ENCODE measurements at places on chromosomes 7 and 10.

DNA sequence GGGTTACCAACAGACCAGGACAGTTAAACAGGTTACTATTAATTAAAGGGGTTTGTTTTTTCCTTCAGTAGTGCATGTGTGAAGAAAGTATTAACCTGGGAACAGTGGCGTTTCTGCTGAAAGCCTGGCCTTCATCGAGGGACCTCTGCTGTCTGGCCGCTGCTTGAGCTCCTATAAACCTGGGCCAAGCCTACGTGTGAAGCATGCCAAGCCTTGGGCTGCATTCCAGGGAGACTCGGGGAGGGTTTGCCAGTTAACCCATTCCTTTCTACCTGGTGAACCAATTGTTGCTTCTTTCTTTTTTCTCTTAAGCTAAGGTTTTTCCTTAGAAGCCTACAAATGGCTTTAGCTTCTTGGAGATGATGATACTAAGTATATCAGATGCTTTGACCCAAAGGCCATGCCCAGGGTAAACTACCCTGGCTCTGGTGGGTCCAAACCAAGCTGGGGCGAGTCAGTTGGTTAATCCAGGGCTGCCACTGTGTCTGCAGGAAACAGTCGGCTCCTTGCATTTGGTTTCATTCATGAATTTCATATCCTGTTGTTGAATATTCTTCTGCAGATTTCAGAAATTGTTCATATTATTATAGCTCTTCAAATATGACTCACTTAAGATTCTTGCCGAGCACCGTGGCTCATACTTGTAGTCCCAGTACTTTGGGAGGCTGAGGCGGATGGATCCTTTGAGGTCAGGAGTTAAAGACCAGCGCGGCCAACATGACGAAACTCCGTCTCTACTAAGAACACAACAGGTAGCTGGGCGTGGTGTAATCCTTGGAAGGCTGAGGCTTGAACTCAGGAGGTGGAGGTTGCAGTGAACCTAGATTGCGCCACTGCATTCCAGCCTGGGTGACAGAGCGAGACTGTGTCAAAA, 23.8 kb downstream of the PFKP start:
- DNase-seq, result no peak

GRCh38 chr7:100966542-100967291, 2.6 kb upstream of the MUC12 start:
- no peak for DNase-seq

- peak; percentile 25 for DNase-seq
Observed at GRCh38 chr10:125116652-125117310, 43.6 kb downstream of the CTBP2 start.

DNA sequence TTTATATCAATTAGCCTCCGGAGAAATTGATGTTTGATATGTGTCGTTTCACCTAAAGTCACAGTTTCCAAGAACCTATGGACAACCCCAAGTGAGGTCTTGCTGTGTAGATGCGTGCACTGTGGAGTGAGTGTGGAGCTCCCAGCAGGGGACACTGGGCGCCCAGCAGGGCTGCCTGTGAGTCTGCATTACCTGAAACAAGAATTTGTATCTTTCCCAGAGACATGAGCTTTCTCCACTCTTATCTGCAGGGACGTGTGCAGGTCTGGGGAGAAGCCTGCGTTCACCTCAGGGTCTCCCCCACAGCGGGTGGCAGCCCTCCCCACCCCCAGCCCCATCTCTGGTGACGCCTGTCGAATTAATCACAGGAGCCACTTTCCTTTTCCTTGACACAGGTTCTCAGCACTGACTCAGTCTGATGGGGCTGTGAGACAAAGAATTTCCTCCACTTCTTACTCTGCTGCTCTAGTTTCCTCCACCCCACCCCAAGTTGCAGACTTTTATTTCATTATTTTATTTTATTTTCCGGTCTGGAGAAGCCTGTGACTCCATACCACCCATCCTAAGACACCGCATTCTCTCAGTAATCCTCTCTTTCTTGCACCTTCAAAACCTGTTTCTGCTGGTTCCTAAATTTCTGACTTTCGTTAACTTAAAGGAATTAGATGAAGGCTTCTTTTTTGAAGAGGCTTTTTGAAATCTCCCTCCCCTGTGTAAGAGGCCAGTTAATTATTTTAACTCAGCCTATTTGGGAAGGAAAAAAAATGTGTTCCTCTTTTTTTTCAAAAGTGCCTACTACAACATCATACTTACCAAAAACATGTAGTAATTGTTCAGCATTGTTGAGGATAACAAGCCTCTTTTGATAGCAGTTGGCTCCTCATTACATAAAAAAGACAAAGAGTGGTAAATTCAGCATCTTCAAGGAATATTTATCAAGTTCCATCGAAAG, 17.0 kb upstream of the INSIG1 start:
- DNase-seq, result no peak

GRCh38 chr7:117970801-117971200, 97.6 kb upstream of the CTTNBP2 start:
- DNase-seq, result no peak

DNA sequence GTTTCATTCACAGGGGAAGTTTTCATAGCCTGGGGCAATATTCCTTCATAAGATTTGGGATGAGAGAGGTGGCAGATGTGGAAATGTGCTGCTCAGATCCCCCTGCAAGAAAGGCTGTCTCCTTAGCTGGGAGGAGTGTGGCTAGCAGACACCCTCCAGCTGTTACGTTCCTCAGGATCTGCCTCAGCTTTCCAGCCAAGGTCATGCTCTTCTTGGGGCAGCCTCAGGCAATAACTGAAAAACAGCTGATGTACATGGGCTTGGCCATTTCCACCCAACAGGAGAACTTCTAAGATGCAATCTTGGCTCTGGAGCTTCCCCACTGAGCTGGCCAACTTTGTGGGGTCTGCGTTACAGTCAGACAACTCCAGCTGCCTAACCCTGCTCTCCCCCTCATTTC, 51.3 kb upstream of the SEPTIN7 start:
- DNase-seq, result no peak

- no peak for DNase-seq
Observed at GRCh38 chr10:43802988-43803696, 154.5 kb upstream of the ZNF32 start.

DNA sequence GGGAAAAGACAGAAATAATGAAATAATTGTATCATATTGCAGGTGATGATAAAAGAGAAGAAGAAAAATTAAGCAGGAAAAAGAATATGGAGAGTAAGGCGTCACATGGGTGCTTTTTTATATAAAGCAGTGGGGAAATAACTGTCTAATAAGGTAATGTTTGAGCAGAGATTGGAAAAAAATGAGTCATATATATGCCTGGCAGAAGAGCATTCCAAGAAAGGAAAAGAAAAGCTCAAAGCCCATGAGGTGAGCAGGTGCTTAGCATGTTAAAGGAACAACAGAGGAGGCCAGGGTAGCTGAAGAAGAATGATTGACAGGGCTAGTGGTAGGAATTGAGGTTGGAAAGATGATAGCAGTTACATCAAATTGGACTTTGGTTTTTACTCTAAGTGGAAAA, 739.5 kb downstream of the SORCS1 start:
- no peak for DNase-seq
